SJSA1 (cell line): ENCODE measurements at places on chromosomes 5 and 9. TPM values are rescaled to one million over a fixed set of nuclear protein-coding genes. Genes with fewer than 3 reads are reported as not detected.

Gene PLPP7
- 0.08 TPM in 1 of 2 replicates, not detected in the other for total RNA-seq

Gene ADGRD2
- total RNA-seq, result not detected in 2 replicates

Gene FAM221B
- not detected in 2 replicates for total RNA-seq

Gene BAAT
- total RNA-seq, result not detected in 2 replicates

Gene KCNIP1
- 2.2 and 3.1 TPM in 2 replicates for total RNA-seq

Gene PCDH12
- total RNA-seq, result not detected in 2 replicates

DNA sequence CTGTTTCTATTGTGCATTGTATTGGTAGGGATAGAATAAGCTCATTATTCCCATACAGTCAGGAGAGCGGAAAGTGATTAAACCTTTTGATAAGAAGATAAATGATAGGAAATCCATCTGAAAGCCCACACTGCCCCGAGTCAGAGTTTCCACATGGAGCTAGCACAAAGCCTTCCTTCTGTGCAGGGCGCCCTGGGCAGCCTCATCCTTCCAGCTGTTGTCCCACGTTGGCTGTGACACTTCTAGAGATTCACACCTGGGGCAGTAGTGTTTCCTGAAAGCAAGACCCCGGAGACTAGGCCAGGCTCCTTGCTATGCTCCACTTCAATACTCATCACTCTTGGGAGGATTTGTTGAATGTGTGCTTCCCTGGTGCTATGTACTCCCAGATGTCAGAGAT, 172.4 kb downstream of the SEMA6A start:
- DNase-seq, result no peak

DNA sequence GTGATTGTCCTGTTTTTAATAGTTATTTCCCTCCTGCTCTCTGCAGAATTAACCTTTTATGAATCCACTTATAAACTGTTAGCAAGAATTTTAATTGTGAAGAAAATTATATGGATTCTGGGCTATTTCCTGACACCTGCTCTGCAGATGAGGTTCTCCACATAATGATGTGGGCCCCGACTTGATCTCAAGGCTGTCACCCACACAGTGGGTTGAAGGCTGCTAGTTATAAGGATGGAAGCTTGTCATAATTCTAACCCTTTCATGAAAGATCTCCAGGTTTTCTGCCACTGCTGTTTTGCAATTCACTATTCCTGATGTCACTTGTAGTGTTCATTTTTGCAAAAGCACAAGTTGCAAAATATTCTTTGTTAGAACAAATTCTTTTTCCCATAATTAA, 69.1 kb upstream of the MAN2A1 start:
- no peak for DNase-seq

GRCh38 chr9:72696511-72696910, 175.1 kb downstream of the TMC1 start:
- no peak for DNase-seq

- DNase-seq, result no peak
Observed at GRCh38 chr9:120603591-120603990, 23.6 kb upstream of the CDK5RAP2 start.

DNA sequence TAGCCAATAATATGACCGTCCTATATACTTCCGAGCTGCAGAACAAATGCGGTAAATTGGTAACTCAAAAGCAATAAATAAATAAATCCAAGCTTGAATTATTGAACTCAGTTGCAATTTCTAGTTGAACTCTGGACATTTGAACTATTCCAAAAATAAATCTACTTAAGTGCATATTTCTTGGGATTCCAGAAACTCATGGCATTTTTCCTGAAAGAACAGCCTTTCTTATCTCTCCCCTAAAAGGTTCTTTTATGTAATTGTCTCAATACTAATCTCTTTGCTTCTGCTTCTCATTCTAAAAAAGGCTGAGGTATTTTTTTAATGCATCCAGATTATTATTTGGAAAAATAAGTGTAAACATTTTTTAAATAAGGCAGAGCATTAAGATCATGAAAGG, 131.7 kb downstream of the TRPM6 start:
- no peak for DNase-seq

GRCh38 chr5:75509546-75509945, 1.9 kb downstream of the CERT1 start:
- DNase-seq, result no peak

DNA sequence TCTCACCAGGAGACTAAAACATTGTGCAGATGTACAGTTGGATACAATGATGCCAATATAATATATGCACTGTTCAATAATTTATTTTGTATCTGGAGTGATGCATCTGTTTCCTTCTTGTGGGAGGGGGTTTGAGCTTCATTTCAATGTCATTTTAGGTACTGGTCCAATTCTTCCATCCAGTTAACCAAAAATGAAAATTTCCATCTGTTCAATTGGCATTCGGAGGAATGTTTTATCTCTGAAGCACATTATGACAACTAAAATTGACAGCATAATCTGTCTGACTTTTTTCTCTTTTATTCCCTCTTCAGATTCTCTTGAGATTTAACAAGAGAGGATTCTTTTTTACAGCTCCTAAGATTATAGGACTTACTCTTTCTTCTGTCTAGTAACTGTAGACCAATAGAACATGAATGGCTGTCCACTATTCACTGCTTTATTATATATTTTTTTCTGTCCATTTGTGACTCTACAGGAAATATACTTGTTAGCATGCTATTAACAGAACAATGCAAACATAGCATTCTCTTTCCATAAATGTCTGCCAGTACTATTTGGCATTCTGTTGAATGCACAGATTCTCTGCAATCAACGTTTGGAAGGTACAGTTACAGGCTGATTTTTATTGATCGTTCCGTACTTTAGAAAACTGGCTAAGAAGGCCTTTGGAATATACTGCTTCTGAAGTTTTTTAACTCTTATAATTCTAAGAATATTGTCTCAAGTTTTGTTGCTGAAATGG, 57.8 kb downstream of the NDUFAF2 start:
- no peak for DNase-seq
